WTC11 (cell line): ENCODE measurements at places on chromosomes 1 and 21. TPM values are rescaled to one million over a fixed set of nuclear protein-coding genes. Genes with fewer than 3 reads are reported as not detected.

Gene ETNK2
- total RNA-seq = 18.3 to 20.2 TPM (median 19.7 TPM) in 3 replicates

Gene PKP1
- total RNA-seq = 0.18 to 0.41 TPM (median 0.24 TPM) in 3 replicates

Gene OR2L8
- not detected in 3 replicates for total RNA-seq

Gene S100A7A
- not detected in 3 replicates for total RNA-seq

Gene EDARADD
- total RNA-seq = 4.5 to 5.0 TPM (median 4.6 TPM) in 3 replicates

- DNase-seq = peak; percentile 39
Observed at GRCh38 chr1:99003581-99004253, 944 bp downstream of the PLPPR5 start.

- DNase-seq = no peak
Observed at GRCh38 chr1:66505671-66506392, 28.1 kb upstream of the SGIP1 start.

DNA sequence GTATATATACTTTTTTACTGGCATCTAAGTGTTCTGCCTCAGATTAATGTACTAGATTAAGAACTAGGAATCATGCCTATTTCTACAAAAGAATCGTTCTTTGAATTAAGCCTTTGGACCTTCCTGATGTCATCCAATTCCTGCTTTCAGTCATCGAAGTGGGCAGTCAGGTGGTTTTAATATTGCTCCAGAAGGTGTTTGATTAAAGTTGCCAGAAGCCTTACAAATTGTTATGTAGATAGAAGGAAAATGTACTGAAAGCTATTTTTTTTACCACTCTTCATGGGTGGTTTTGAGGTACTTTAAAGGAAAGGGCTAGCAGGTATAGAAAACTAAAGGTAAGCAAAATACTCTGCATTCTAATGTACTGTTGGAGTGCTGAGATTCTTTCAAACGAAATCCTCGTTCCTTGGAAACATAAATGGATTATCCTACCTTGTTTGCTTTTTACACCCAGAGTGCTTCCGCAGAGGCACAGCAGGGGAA lies 716 bp downstream of the CTBS start:
- no peak for DNase-seq

GRCh38 chr21:45430521-45431501 lies 25.8 kb downstream of the COL18A1 start:
- peak; percentile 67 for DNase-seq

DNA sequence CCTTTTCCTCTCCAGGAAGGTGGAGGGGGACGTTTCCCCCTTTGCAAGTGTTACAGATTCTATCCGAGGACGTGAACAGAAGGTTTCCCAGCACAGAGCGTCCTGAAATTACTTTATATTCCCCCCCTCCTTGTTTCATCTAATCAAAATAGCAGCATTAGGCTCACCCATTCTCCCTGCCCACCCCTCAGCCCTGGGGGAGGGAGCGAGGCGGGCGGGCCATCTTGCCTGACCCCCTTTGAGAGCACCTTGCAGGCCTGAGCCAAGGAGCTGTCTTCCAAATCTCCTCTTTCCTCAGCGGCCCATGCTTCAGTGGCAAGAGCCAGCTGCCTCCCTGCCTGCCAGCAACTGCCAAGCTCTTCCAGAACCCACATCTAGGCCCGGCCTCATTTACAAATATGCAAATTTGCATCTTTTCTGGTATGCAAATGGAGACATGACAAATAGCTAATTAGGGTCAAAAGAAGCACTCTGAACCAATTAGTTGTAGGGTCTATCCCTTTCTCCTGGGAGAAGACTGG lies 69.1 kb upstream of the POU3F1 start:
- DNase-seq = no peak

GRCh38 chr1:245997471-245998258 lies 509.4 kb downstream of the SMYD3 start:
- no peak for DNase-seq

DNA sequence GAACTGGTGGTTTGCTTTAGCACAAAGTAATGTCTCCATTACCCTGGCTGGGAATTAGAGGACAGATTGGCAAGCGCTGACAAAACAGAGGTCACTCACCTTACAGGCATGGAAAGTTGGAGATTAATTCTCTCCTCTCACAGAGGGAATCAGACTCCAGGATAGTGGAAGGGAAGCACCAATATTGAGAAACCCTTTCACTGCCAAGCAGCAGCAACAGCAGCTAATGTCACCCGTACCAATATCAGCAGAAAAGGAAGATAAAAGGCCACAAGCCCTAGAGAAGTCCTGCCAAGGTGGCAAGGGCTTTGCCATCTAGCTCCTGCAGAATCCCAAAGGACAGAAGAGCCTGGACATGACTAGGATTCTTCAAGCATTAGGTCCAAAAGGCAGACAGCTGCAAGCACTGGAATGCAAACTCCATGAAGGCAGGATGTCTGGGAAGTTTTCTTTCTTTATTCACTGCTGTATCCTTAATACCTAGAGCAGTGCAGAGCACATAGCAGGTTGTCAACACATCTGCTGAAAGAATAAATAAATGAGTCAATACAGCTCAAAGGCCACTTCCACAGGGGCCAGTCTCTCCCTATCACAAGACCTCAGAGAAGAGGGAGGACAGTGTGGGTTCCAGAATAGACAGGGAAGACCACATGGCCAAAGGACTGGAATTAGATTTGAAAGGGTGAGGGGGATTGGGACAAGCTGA lies 57.2 kb downstream of the ERI3 start:
- no peak for DNase-seq

- DNase-seq = no peak
Observed at GRCh38 chr1:233629305-233629935, 15.5 kb downstream of the KCNK1 start.

DNA sequence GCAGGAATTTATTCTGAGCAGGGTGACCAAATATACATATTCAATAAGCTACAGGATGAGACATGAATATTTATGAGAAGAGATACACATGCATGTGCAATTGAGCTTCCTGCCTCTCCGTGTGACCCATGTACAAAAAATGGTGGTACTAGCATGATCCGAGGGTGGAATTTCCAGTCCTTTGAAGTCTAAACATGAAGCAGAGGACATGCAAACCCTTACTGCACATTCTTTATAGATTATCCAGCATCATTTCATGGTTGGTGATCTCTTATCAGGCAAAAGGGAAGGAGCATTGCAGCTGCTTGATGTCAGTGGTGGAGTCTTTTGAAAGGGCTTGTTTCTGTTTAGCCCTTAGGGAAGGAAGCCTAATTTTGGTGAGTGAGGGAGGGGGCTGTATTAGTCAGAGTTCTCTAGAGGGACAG lies 448.6 kb downstream of the SETD4 start:
- DNase-seq = no peak

DNA sequence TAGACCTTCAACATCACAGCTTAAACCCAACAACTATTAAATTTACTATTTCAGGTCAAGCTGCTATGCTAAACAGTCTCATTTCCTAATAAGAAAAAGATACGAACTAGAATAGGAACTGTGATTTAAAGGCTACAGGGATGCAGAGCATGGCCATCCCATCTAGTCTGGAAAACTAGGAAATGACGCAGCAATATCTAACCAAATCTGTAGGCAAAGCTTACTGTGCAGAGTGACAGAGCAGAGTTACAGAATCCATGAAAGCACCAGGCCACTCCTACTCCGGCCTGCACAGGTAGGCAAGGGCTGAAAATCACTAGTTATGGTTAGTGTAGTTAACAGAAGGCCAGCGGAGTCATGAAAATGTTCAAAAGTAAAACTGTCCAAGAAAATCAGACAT lies 2.1 kb downstream of the HLCS start:
- no peak for DNase-seq

DNA sequence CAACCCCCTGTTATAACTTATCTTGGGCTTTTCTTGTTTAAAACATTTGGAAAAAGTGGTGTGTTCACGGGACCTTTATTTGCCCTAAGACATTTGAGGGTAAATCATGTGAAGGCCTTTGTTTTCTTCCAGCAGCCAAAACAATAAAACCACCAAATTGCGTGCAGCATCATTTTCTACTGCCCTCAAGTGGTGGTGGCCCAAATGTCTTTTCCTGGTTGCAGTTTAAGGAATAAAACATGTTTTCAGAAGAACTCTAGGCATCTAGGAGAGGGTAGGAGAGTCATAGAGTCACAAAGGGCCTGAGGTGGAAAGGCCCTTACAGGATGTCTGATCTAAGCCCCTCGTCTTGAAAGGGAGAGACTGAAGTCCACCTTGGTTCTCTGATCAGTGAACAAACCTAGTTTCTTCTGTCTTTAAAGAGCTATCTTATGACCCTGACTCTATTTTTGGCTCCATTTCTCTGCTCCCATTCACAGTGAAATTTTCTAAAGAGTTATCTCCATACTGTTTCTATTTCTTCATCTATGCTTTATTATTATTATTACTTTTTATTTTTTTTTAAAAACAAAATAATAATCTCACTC lies 16.0 kb upstream of the EPS15 start:
- DNase-seq = peak; percentile 30

DNA sequence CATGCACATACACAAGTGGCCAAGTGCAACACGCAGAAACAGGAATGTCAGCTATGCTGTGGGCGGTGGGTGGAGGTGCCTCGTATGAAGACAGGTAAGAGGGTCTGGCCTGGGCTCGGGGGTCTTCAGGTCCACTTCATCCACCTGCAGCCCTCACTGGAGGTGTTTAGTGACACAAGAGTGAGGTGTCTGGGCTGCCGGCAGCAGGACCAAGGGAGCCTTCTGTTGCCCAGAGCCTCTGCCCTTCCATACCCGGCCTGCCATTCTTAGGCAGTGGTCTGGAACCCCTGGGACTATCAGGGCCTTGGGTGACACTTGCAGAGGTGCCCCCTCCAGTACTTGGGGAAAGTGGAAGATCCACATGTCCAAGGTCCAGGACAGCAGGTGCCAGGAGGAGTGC lies 21.7 kb upstream of the ACTRT2 start:
- DNase-seq = no peak

DNA sequence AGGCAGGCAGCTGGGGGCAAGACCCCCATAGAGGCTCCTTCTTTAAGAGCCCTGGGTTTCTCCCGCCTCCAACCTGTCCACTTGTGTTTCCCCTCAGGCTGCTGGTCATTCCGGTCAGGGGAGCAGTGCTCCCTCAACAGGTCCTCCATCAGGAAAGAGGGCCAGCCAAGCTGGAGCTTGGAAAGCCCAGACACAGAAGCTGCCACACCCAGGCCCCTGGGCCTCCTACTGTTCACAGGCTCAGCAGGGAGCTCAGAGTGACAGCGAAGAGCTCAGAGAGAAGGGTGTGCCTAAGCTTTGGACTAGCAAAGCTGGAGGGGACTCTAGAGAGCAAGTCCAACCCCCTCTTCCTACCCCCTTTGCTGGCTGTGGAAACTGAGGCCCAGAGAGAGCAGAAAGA lies 10.3 kb upstream of the CDCP2 start:
- DNase-seq = no peak

- DNase-seq = no peak
Observed at GRCh38 chr1:89260566-89261255, 11.9 kb downstream of the GBP5 start.
